ENCODE measurements at places on chromosomes 6 and 20. TPM values are rescaled to one million over a fixed set of nuclear protein-coding genes. Genes with fewer than 3 reads are reported as not detected.

PAQR8 gene
- 3.0 TPM for polyA plus RNA-seq

SLC17A3 gene
- not detected for polyA plus RNA-seq

REM1 gene
- 2.9 TPM for polyA plus RNA-seq

PDYN gene
- not detected for polyA plus RNA-seq

DNA sequence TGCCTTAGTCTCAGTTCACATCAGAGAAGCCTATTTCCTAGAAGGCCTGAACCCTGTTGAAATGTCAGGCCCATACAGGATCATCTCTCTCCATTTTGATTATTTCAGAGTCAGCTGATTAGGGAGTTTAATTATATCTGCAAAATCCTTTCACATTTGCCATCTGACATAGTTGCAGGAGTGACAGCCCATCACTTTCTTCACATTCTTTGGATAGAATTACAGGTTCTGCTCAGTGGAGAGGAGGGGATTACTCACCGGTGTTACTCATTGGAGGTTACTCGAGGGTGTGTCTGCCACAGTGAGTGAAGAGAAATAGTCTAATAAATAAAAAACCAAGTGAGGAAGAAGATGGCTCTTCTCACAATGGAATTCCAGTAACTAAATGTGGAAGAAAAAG is 216.8 kb downstream of the TMEM242 start:
- DNase-seq = no peak

DNA sequence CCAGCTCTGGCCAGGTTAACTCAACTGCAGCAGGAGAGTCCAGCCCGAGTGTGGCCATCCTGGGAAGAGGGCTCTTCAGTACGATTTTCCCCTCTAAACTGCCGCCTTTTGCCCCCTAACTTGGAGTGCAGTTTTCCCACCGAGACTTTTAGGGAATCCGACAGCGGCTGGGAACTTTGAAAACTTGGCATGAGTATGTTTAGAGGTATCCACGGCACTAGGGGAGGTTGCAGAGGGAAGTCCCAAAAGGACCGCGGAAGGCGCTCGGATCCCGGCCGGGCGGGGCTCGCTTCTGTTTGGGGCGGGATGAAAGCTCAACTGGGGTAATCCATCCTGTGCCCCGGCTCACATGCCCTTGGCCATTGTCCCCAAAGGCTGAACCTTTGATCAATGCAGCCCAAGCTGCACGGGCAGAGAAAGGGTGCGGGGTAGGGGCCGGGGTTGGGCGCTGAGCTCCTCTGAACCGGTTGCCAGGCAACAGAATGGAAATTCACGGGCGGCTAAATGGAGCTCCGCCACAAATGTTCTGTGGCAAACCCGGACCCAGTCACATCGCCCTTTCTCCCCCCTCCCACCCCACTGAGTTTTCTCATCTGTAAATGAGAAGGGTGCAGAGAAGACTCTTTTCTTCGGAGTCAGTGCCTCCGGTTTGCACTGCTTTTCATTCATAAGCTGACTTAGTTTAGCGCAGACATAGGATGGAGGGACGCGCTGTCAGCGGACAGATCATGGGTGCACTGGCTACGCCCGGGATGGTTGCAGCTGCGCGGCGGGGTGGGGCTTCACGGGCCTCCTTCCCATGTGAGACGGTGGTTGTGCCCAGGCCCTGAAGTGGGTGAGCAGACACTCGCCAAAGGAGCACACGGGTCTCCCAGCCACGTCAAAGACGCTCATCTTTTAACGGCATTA is 2.3 kb downstream of the BMP6 start:
- DNase-seq = peak; percentile 72

- no peak for DNase-seq
These were observed 349.9 kb downstream of the ZFAND3 start for GRCh38 chr6:38169221-38169976.

DNA sequence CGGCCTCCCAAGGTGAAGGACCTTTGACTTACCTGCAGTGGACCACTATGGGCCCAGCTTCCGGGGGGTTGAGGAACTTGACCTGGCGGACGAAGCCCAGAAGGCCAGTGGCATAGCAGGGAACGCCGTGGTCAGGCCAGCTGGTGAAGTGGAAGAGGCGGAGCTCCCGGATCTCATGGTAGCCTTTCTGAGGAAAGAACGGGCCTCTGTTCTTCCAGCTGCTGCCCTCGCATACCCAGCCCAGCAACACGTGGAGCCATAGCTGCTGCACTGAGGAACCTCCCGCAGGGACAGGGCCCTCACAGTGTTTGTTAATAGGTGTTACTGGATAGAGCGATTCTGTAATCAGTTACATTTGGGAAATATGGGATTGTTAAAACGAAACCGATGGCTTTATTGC is 492.1 kb upstream of the CHD6 start:
- DNase-seq = no peak

DNA sequence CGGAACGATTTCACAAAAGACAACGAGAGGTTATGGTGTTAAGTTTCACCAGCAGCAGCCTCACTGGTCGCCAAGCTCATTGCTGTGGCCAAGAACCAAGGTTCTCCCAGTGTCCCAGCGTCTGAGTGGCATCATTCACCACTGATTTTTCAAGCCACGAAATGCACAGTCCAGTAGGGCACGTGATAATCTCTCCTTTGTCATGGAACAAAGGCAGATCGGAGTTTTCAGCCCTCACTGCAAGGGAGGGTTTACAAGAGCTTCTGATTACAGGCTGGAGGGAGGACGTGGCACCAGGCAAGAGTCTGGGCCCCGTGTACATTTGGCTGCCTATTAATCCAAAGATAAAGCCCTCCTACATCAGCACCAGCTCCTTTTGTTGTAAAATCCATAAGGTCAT is 2.0 kb downstream of the CD24 start:
- no peak for DNase-seq

DNA sequence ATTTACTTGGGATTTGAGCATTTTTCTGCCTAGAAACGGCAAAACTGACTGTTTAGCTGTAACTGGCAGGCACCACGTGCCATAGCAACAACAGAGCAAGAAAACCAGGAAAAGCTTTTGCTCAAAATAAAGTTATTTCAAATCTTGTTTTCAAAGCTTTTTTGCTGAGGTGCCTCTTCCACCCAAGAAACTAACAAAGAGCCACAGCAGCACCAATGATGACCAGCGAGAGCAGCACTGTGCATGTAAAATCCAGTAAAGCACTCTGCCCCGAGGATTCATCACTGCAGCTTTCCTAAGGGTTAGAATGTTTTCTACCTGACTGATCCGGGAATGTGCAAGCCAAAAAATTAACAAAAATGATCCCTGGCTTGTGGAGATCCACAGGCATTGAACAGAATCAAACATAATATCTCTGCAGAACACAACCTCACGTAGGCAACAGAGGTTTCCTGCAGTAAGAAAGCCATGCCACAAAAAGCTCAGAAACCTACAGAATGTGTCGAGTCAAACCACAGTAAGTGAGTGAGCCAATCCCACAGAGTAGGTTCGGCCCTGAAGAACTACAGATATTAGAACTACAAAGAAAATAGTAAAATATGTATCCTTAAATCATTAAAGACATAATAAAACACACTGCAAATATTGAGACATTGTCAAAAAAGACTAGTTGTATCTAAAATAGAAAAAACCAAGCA is 7.4 kb upstream of the ULBP3 start:
- no peak for DNase-seq

DNA sequence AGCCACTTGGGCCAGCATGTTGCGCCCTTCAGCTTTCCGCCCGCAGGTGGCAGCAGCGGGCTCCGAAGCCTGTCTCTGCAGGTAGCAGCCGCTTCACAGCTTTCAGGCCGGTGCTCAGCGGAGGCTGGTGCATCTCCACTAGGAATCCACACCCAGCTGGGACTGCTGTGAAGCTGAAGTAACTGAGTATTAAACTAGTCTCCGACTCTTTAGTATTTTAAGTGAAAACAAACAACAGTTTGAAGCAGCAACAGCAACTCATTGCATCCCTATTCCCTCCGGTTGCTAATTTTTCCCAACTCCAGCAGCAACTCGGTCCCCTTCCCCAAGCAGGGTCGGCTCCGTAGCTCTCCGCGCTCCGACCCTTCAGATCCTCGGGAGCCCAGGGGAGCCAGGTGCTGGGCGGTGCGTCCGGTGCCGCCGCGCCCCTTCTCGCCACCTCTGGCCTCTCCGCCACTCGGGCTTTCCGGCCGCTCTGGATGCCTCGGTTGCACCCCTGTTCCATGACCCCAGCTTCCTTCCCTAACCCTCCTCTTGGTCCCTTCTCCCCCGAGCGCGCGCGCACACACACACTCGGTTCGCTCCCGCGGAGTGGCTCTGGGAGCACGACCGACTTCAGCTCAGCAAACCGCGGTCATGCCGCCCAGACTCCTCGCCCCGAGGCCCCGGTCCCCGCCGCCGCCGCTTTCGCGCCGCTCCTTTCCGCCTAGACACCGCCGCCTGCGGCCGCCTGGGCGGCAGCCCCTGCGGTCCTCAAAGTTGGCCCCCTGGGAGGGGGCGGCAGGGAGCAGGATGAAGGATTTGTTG is 765 bp upstream of the NKAIN2 start:
- DNase-seq = peak; percentile 92

GRCh38 chr6:31928672-31928939 is 1.1 kb downstream of the C2 start:
- no peak for DNase-seq

Data from right cardiac atrium (tissue), 5 donors.